ENCODE measurements at places on chromosomes 13 and 19.

DNA sequence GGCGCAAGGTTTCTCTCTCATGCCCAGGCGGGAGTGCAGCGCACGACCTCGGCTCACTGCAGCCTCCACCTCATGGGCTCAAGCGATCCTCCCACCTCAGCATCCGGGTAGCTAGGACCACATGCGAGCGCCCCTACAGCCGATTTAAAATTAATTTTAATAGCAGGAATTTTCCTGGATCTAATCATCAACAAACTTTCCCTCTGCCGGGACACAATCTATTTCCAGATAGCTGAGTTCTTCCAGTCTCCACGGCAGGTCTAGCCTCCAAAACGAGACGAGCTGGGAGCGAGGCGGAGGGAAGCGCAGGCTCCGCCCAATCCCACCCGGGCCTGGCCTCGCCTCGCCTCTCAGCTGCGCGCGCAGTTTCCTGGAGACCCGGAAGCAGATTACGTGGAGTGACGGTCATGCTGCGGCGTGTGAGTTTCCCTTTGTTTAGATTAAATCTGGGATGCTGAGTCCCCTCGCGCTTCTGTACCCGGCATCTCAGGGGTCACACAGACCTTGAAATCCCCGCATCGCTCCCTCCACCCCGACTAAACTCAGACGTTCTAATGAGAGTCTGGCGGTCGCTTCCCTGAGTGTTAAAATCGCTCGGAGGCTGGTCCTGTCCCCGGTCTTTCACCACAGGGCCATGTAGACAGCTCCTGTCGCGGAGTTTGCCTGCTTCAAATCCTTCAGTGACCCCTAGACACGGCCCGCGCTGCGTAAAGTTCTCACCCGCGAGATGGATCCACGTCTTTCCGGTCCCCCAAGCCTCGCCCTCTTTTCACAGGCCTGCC, at the start of gene ZNF880:
ZNF880 (plus strand) TSS at position 365 of the 782 bp plus-strand sequence; CDS start at position 408, 43 bp downstream.
- DNase-seq, result peak; percentile 69

DNA sequence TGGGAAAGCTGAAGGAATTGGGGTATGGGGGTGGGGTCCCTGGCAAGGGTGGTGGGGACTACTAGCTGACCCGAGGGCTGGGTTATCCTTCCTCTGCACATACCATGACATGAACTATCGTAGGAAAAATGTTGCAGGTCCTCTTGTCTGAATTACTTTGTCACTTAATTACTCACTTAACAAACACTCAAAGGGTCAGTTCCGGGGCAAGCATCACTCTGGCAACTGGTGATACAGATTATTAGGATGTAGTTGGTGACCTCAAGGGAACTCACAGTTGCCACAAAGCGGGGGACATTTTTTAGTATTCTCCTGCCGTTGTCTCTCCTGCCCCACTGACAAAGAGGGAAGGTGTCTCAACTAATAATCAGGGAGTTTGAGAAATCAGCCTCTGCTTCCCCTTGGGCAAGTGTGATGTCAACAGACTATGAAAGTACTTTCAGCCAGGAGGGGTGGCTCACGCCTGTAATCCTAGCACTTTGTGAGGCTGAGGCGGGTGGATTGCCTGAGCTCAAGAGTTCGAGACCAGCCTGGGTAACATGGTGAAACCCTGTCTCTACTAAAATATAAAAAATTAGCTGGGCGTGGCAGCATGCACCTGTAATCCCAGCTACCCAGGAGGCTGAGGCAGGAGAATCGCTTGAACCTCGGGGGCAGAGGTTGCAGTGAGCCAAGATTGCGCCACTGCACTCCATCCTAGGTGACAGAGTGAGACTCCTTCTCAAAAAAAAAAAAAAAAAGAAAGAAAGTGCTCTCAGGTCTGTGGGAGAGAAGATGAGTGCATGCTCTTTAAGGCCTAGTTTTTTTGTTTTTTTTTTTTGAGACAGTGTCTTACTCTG, 10.3 kb downstream of the DNAJB1 start:
- DNase-seq, result no peak

DNA sequence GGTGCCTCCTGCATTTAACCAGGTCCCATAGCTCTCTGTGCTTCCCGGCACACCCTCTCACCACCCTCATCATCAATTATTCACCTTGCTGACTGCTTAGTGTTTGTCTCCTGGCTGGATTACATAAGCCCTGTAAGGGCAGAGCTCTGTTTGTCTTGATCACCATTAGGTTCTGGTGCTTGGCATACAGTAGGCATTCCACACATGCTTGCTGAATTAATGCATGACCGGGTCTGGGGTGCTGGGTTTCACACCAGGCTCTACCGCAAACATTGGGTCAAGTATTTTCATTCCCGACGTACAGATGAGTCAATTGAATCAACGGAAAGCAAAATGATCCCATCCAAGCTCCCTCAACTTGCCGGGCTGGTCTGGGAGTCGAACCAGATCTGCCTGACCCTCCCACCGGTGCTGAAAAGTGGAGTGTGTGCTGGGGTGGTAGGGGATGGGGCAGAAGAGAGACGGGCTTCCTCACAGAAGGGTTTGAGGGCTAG, 28.5 kb downstream of the VAV1 start:
- no peak for DNase-seq

- peak; percentile 3 for DNase-seq
Measured at GRCh38 chr13:107203146-107203847, 635.4 kb upstream of the ARGLU1 start.

- DNase-seq, result no peak
Measured at GRCh38 chr19:29624489-29625185, 18.6 kb downstream of the POP4 start.

- DNase-seq, result no peak
Measured at GRCh38 chr19:46852830-46853229, 2.2 kb upstream of the AP2S1 start.
